ENCODE measurements at places on chromosomes 7 and 10.
A peak's percentile ranks its signal among the peaks of the same experiment; 100 is the strongest.

- no peak for DNase-seq
These were observed 22.0 kb downstream of the CSGALNACT2 start for GRCh38 chr10:43160046-43160920.

GRCh38 chr7:108347616-108348015 lies 108.6 kb downstream of the NRCAM start:
- no peak for DNase-seq

- DNase-seq: no peak
These were observed 233.1 kb upstream of the CSTF2T start for GRCh38 chr10:51932530-51932929.

- no peak for DNase-seq
These were observed 169.5 kb downstream of the TMEM26 start for GRCh38 chr10:61283481-61284221.

DNA sequence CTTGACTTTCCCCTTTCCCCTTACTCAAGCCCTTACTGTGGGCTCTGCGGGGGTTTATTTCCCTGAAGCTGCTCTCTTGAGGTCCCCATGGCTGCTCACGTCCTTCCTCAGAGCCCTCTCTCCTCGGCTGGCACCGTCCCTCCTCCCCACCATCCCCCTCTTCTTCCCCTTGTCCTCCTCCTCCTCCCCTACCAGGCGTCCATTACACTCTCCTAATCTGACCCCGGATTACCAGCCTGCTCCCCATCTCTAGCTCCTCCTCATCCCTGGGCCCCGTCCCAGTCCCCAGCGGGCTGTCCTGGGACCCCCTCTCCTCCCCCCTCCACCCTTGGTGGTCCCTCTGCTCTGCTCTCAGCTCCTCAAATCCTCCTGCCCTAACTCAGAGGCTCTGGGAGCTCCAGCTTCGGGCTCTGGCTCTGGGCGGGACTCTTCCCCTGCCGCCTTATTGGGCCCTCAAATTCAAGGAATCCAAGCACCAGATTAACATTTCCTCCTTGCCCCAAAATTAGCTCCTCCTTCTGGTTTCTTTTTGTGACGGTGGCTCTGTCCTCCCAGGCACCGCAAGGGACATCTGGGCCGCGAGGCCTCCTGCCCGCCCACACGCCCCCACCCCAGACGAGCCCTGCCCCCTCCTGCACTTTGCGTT lies 48.5 kb upstream of the LEP start:
- DNase-seq: no peak

GRCh38 chr7:137642031-137642430 lies 204.7 kb downstream of the DGKI start:
- no peak for DNase-seq

- no peak for DNase-seq
These were observed 286.0 kb downstream of the TWIST1 start for GRCh38 chr7:18831419-18831818.

GRCh38 chr10:124865676-124866075 lies 64.1 kb downstream of the ABRAXAS2 start:
- DNase-seq: no peak

GRCh38 chr10:9939716-9940115 lies 1078.0 kb upstream of the CELF2 start:
- no peak for DNase-seq

DNA sequence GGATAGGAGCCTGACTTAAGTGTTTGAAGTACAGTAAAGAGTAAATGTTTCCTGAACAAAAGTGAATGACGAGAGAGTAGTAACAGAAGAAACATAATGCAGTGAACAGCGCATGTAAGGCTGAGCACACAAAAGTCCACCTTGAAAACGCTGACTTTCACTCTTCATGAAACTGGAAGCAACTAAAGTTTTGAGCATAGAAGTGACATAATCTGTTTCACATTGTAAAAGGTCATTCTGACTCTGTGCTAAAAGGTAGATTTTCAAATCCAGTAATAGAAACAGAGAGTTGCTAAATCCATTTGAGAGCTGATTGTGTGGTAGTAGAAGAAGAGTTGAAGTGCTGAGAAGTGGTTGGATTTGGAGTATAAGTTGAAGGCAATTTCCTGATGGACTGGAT lies 1037.0 kb downstream of the CNTNAP2 start:
- DNase-seq: no peak

GRCh38 chr7:16669581-16669980 lies 23.6 kb downstream of the BZW2 start:
- no peak for DNase-seq

- no peak for DNase-seq
These were observed 553.8 kb downstream of the TFEC start for GRCh38 chr7:115476671-115477181.

DNA sequence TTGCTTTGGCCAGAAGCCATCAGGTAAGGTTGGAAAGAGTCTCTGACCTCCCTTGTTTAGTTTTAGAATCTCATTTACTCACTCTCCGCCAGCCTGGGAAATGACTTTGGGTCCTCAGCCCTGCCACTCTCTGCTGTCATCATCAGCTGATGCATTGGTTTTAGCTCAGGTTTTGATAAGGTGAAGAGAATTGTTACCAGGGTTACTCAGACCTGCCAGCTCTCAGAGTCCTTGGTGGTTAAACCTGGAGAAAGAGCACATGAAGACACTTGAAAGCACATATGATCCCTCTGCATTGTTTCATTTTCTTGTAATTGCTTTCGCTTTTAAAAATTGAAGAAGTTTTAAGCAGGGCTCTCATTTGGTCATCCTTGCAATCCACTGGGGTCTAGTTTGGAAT lies 4.0 kb upstream of the CROT start:
- no peak for DNase-seq

- no peak for DNase-seq
These were observed 430.4 kb downstream of the GRID1 start for GRCh38 chr10:85936161-85936560.

GRCh38 chr10:10960534-10960933 lies 57.1 kb upstream of the CELF2 start:
- no peak for DNase-seq

DNA sequence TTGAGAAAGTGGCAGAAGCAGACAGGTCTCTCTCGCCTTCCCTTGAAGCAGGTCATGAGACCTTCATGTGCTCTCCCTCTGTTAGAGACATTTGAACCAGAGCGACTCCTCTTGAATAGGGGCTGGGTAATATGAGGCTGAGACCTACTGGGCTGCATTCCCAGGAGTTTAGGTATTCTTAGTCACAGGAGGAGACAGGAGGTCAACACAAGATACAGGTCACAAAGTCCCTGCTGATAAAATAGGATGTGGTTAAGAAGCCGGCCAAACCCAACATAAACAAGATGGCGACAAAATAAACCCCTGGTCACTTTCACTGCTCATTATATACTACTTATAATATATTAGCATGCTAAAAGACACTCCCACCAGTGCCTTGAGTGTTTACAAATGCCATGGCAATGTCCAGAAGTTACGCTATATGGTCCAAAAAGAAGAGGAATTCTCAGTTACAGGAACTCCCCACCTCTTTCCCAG lies 43.5 kb upstream of the MSRB2 start:
- no peak for DNase-seq

DNA sequence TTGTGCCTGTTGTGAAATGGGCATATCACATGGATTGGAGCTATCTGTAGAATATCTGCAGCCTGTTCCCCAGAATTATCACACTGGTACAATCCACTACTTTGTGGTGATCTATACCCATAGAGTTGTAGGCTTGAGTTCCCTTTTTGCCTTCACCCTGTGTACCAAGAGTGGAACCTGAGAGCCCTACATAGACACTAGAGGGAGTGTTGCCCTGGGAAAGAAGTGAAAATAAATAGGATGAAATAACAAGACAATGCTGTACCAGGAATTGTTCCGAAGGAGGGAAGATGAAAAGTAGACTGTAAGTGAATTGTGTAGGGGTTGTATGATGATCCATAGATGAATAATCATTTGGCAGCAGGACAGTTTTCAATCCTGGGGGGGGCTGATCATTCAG lies 9.0 kb downstream of the SORCS3 start:
- DNase-seq: no peak

DNA sequence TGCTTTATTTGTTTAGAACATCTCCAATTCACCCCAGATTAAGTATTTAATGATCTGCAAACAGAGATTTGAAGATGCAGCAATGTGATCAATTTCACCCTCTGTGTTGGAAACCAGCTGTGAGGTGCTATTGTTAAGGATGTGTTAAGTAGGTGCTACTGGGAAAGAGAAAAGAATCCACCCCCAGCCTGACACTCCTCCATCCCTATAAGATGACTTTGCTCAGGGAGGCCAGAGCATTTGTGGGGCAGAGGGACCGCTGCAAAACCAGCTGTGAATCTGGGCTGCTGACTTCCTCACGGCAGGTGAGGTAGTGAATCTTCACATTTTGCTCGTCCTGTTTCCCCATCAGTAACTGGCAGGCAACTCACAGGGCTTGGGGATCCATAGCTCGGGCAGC lies 297.5 kb downstream of the GFRA1 start:
- DNase-seq: no peak

DNA sequence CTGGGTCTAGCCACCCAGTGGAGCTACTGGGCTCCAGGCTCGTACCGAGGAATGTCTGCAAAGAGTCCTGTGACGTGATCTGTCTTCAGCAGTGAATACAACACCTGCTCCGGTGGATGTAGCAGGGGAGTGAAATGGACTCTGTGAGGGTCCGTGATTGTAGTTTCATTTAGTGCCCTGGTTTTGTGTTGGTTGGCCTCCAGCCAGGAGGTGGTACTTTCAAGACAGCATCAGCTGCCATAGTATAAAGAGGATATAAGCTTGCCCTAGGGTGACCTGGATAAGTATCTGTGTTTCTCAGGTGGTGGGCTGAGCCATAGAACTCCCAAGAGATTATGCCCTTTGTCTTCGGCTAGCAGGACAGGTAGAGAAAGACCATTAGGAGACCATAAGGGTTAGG lies 24.6 kb upstream of the WNT2 start:
- no peak for DNase-seq

GRCh38 chr10:33041783-33042437 lies 83.9 kb upstream of the ITGB1 start:
- no peak for DNase-seq

- no peak for DNase-seq
These were observed 22.6 kb upstream of the PDIA4 start for GRCh38 chr7:149050941-149051340.

GRCh38 chr10:97736403-97736901 lies 476 bp upstream of the ZFYVE27 start:
- DNase-seq: peak; percentile 38
